Endothelial cell of umbilical vein (primary cell): ENCODE measurements at places on chromosomes 16 and 17. TPM values are rescaled to one million over a fixed set of nuclear protein-coding genes. Genes with fewer than 3 reads are reported as not detected.

The OR2C1 gene
- not detected in 2 replicates for total RNA-seq

The TPPP3 gene
- 1.3 and 2.0 TPM in 2 replicates for total RNA-seq

GRCh38 chr16:76441391-76441790, 164.2 kb downstream of the CNTNAP4 start:
- no peaks in the 10 kb centered on the region for H3K27me3 ChIP-seq
- no peak overlapping the region for H3K27ac ChIP-seq
- no peak for DNase-seq
- H3K4me1 ChIP-seq = no peaks in the 10 kb centered on the region
- no peak overlapping the region for H3K4me3 ChIP-seq

The CYBA gene
- 37.0 and 45.8 TPM in 2 replicates for total RNA-seq

DNA sequence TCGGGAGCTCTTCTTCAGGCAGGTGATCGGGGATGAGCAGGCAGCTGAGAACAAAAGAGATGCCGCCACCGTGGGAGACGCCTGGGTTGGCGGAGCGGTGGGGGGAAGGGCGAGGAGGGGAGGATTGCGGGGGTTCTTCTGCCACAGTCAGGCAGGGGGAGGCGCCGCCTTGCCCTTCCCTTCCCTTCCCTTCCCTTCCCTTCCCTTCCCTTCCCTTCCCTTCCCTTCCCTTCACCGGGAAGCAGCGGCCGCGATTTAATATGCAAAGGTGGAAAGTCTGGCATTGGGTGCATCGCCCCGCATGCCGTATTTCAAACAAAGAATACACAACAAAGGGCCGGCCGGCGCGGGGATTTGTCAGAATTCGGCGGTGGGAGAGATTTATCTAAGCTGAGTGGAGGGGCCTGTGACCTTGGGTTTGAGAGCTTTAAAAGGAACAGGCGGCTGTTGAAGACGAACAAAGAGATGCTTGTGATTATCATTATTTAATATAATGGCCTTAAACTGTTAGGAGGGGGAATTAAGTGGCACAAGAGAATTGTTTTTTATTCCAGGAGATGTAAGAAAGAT, 262.3 kb upstream of the TNRC6C start:
- no peak overlapping the region for H3K4me3 ChIP-seq
- DNase-seq = no peak
- H3K27me3 ChIP-seq = peaks cover 29% of the 10 kb centered on the region

GRCh38 chr17:8766731-8767130, 8.4 kb upstream of the SPDYE4 start:
- H3K4me1 ChIP-seq = no peaks in the 10 kb centered on the region
- DNase-seq = no peak
- H3K27ac ChIP-seq = no peak overlapping the region
- H3K27me3 ChIP-seq = peaks cover 8% of the 10 kb centered on the region

DNA sequence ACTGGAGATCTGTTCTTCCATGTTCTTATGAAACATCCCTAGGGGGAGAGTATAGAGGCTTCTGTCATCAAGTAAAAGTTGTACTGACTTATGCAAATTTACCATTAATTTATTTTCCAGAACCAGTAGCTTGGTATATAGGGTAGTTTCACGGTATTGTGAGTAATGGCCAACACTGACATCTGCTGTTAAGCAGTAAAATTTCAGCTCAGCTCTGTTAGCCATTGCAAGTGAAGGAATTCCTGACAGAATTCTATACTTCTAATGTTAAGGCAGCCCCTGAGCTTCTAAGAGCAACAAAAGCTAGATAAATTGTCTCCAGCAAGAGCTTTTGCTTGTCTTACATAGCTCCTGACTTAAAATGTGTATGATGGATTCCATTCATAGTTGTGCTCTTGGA, 613.5 kb upstream of the C16orf82 start:
- no peaks in the 10 kb centered on the region for H3K27me3 ChIP-seq
- DNase-seq = no peak
- no peaks in the 10 kb centered on the region for H3K4me1 ChIP-seq
- no peak overlapping the region for H3K4me3 ChIP-seq

The TNFRSF17 gene
- total RNA-seq = not detected in 2 replicates

The CCR7 gene
- total RNA-seq = 0.30 TPM in 1 of 2 replicates, not detected in the other

DNA sequence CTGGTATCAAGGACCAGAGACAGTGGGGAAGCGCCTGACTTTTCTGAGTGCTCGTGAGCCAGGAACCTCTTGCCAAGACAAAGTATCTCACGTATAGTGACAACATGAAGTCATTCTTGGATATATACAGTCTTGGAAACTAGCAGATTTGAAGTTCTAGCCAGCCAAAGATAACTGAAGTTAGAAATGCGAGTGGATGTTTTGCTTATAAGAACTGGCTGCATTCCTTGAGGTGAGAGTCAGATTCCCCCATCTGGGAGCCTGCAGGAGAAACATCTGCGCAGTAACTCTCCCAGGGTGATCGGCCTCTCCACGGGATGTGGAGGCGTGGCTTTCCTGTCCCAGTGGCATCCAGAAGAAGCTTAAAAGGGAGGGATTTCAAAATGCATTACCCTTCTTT, 89.8 kb downstream of the SHISA6 start:
- H3K27me3 ChIP-seq = no peaks in the 10 kb centered on the region
- no peaks in the 10 kb centered on the region for H3K36me3 ChIP-seq
- no peak overlapping the region for H3K4me3 ChIP-seq
- no peaks in the 10 kb centered on the region for H3K4me1 ChIP-seq
- no peak overlapping the region for H3K27ac ChIP-seq

DNA sequence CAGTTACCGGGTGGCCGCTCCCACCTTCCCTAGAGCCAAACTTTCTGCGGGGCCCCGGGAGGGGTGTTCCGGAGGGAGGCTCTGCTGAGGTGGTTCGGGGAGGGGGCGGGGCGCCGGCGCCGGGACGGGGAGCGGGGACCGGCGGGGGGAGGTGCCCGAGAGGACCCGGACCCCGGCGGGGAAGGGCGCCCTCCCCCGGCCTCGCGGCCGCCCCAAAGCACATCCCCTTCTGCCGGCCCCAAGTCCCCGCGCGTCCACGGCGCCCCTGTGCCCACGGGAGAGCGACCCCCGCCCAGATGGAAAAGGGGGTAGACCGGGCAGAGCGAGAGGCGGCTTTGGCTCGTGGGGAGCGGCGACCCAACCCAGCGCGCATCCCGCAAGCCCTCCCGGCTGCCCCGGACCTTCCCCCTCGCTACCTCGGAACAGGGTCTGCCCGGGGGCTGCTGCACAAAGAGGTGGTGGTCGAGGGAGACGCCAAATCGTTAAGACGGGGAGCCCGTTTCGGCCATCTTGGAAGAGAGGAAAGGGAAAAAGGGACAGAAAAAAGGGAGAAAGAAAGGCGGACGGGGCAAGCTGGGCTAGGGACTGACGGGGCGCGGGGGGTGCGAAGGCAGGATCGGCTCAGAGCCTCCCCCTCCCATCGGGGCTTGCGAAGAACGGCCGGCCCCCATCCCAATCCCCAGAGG, 530 bp downstream of the PCGF2 start:
- peak overlapping the region; percentile 68 for H3K27ac ChIP-seq
- DNase-seq = no peak
- peaks cover 54% of the 10 kb centered on the region for H3K4me1 ChIP-seq
- peak overlapping the region; percentile 90 for H3K4me3 ChIP-seq
- no peaks in the 10 kb centered on the region for H3K27me3 ChIP-seq

DNA sequence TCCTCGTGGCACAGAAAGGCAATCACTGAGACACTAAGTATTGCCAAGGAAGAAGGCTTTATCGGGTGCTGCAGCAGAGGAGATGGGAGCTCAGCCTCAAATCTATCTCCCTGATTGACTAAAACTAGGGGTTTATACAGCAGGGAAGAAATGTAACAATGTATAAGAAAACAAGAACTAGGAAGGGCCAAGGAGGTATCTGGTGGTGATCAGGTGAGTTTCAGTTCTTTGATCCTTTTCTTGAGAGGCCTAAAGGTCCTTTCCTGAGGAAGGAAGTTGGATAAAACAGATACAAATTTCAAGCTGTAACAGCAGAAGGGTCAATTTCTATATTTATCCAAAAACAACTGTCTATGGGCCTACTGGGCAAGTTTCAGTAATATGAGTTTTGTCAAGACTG, 212.4 kb downstream of the COPRS start:
- H3K27ac ChIP-seq = no peak overlapping the region
- no peaks in the 10 kb centered on the region for H3K27me3 ChIP-seq
- H3K4me1 ChIP-seq = no peaks in the 10 kb centered on the region

The EVPLL gene
- not detected in 2 replicates for total RNA-seq

The BEAN1 gene
- total RNA-seq = not detected in 2 replicates

- no peak overlapping the region for H3K4me3 ChIP-seq
- H3K36me3 ChIP-seq = no peaks in the 10 kb centered on the region
- peaks cover 29% of the 10 kb centered on the region for H3K4me1 ChIP-seq
- no peak overlapping the region for H3K27ac ChIP-seq
Observed at GRCh38 chr16:85136702-85137322, 24.5 kb upstream of the CIBAR2 start.
